ENCODE measurements at places on chromosomes 11 and 22. TPM values are rescaled to one million over a fixed set of nuclear protein-coding genes. Genes with fewer than 3 reads are reported as not detected.

The FUT4 gene
- 3.2 TPM for total RNA-seq

The CST6 gene
- total RNA-seq, result 0.17 TPM

The LMF2 gene
- total RNA-seq, result 20.5 TPM

The ART5 gene
- 0.34 TPM for total RNA-seq

The SESN3 gene
- total RNA-seq, result 35.3 TPM

The HEPHL1 gene
- not detected for total RNA-seq

The SGSM1 gene
- not detected for total RNA-seq

The PNPLA3 gene
- total RNA-seq, result 1.7 TPM

The OSM gene
- total RNA-seq, result not detected

The IFITM10 gene
- total RNA-seq, result 1.1 TPM

The TCN1 gene
- total RNA-seq, result not detected

The FANCF gene
- total RNA-seq, result 8.4 TPM

The KCNE3 gene
- total RNA-seq, result 3.8 TPM

The IGLL5 gene
- not detected for total RNA-seq

The OR51B4 gene
- total RNA-seq, result not detected

The OR8G1 gene
- not detected for total RNA-seq

The EHF gene
- 1.4 TPM for total RNA-seq

The MAPK8IP1 gene
- 9.4 TPM for total RNA-seq
